ENCODE measurements at places on chromosomes 12 and 14.

DNA sequence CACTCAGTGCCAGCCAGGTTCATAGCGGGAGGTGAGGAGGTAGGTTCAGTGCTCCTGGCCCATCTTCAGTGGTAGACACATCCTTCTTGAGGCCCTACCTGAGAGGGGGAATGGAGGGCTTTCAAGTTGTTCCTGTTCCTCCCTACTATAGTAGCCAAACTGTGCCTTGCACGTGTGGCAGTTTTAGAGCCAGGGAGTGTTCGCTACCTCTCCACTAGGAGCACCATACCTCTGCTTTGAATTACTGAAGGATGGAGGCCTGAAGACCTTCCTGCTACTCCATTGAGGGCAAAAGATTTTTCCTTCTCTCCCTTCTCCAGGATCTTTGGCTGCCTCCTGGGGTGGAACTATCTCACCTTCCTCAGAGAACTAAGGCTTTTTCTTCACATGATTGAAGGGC is 5.9 kb upstream of the ALG10 start:
- no peaks in the 10 kb centered on the region for H3K4me1 ChIP-seq
- no peak for ATAC-seq
- H3K36me3 ChIP-seq, result no peaks in the 10 kb centered on the region
- no peak overlapping the region for H3K27ac ChIP-seq
- H3K4me3 ChIP-seq, result no peak overlapping the region

DNA sequence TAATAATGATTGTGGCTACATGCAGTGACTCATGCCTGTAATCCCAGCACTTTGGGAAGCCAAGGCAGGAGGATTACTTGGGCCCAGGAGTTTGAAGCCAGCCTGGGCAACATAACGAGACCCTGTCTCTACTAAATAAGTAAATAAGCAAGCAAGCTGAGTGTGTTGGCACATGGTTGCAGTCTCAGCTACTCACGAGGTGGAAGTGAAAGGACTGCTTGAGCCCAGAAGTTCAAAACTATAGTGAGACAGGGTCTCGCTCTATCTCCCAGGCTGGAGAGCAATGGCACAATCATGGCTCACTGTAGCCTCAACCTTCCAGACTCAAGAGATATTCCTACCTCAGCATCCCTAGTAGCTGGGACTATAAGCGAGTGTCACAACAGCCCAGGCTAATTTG is 64.7 kb downstream of the RPS6KA5 start:
- H3K4me1 ChIP-seq, result peaks cover 27% of the 10 kb centered on the region
- H3K4me3 ChIP-seq, result no peak overlapping the region
- peaks cover 68% of the 10 kb centered on the region for H3K36me3 ChIP-seq
- H3K27ac ChIP-seq, result no peak overlapping the region

DNA sequence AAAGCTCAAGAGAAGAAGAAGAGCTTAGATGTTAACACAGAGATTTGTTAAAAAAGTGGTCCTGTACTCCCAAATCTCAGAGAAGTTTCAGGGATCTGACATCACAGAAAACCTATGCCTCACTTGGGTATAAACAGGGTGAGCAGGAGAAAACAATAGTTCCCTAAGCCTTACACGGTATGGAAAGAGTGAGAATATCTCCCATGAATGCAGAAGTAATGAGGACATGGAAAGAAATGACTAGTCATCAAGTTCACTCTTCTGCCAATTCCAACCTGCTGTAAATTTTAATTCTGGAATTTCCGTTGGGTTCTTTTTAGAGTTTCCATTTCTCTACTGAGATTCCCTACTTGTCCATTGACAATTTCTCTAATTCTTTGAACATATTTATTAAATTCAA is 6.2 kb upstream of the PTGER2 start:
- no peaks in the 10 kb centered on the region for H3K36me3 ChIP-seq
- H3K4me1 ChIP-seq, result peaks cover 59% of the 10 kb centered on the region
- peak overlapping the region; percentile 61 for H3K4me3 ChIP-seq
- ATAC-seq, result peak; percentile 69
- peak overlapping the region; percentile 80 for H3K27ac ChIP-seq
- H3K27me3 ChIP-seq, result no peaks in the 10 kb centered on the region

- H3K4me3 ChIP-seq, result no peak overlapping the region
- H3K27me3 ChIP-seq, result peaks cover 50% of the 10 kb centered on the region
- no peaks in the 10 kb centered on the region for H3K36me3 ChIP-seq
- H3K4me1 ChIP-seq, result no peaks in the 10 kb centered on the region
- ATAC-seq, result no peak
- no peak overlapping the region for H3K27ac ChIP-seq
These were observed 270.9 kb downstream of the CACNA1C start for GRCh38 chr12:2323532-2324255.

DNA sequence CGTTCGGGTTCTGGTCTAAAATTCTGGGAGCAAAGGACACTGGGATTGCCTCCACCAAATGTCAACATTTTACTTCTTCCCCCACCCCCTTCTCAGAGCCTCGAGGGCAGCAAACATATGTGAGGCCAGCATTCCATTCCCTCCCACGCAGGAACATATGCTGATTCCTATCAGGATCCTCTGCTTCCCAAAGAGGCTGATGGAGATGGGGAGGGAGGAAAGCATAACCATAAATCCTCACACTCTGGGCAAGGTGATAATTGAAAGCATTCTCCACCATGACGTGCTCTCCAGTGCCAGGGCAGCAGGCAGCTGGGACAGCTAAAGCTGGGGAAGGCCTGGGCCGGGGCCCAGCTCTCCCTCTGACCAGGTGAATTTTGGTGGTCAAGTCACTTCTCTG is 395.0 kb downstream of the ZFP36L1 start:
- no peak overlapping the region for H3K4me3 ChIP-seq
- no peaks in the 10 kb centered on the region for H3K36me3 ChIP-seq
- peaks cover 18% of the 10 kb centered on the region for H3K4me1 ChIP-seq
- no peak for ATAC-seq

DNA sequence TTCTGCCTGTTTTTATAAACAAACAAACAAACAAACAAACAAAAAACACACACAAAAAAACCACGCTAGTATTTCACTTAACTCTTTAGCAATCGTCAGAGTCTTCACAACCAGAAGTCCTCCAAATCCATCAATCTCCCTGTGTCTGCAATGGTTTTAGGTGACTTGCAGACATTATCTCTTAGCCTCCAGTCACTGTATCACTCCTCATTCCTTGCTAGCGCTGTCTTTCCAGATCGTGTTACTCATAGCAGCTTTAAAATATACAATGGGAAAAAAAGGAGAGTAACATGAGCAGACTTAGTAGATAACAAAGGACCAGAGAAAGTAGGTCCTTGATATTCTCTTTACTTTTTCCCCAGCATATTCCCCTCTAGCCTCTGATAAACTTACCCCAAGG is 15.5 kb upstream of the ETNK1 start:
- no peaks in the 10 kb centered on the region for H3K4me1 ChIP-seq
- ATAC-seq, result no peak
- no peak overlapping the region for H3K27ac ChIP-seq
- H3K27me3 ChIP-seq, result no peaks in the 10 kb centered on the region
- H3K4me3 ChIP-seq, result no peak overlapping the region

GRCh38 chr12:233615-233968 is 19.6 kb upstream of the SLC6A12 start:
- H3K4me3 ChIP-seq, result no peak overlapping the region
- no peaks in the 10 kb centered on the region for H3K4me1 ChIP-seq
- H3K36me3 ChIP-seq, result no peaks in the 10 kb centered on the region
- peaks cover 8% of the 10 kb centered on the region for H3K27me3 ChIP-seq
- no peak overlapping the region for H3K27ac ChIP-seq
- no peak for ATAC-seq

DNA sequence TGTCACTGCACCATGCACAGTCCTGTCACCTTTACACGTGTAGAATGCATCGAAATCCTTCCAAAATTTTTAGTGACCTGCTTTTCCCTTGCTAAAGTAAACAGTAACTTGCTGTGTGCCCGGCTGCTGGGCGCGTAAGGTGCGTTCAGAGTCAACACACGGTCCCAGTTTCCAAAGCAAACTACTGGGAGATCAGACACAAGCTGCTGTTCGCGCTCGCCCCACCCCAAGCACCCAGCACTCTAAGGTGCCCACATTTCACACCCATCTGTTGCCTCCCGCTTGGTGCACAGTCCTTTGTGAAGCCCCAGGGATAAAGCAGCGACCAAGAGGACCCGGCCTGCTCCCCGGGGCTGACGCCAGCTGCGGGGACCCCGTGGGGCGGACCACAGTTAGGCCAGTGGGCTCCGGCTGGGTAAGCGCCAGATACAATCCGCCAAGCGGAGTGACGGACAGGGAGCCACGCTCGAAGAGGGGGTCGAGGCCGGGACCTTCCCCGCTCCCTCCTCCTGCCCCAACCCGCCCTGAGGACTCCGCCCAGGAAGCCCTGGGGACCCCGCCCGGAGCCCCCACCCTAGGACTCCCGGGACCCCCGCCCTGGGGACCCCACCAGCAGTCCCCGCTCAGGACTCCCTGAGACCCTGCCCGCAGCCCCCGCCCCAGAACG is 633 bp downstream of the STX2 start:
- H3K27ac ChIP-seq, result no peak overlapping the region
- peak; percentile 33 for ATAC-seq
- H3K27me3 ChIP-seq, result no peaks in the 10 kb centered on the region
- H3K36me3 ChIP-seq, result no peaks in the 10 kb centered on the region
- H3K4me1 ChIP-seq, result peaks cover 17% of the 10 kb centered on the region

- H3K4me3 ChIP-seq, result peak overlapping the region; percentile 57
- peaks cover 16% of the 10 kb centered on the region for H3K36me3 ChIP-seq
- ATAC-seq, result peak; percentile 30
- H3K27ac ChIP-seq, result peak overlapping the region; percentile 51
- H3K4me1 ChIP-seq, result peaks cover 30% of the 10 kb centered on the region
These were observed 13.5 kb downstream of the SLC11A2 start for GRCh38 chr12:51012570-51013236.

DNA sequence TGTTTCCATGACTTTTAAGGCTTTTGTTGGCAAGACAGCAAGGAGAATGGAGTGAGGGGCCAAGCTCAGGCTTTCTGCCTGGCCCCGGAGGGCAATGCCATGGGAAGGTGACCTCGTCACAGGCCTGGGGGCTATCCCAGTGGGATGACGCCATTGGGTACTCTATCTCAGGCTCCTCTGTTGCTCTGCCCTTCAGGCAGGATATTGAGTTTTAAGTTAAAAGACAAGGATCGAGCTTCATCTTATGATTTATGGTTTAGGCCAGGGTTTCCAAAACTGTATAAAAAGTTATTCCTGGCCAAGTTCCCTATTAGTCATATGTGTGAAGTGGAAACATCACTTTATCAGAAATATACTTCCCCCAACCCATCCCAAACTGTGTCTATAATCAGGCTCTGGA is 127.7 kb downstream of the ZFP36L1 start:
- no peaks in the 10 kb centered on the region for H3K27me3 ChIP-seq
- peak overlapping the region; percentile 66 for H3K4me3 ChIP-seq
- H3K27ac ChIP-seq, result peak overlapping the region; percentile 58
- no peak for ATAC-seq
- H3K4me1 ChIP-seq, result peaks cover 41% of the 10 kb centered on the region

GRCh38 chr14:101761032-101761880 is at the start of gene PPP2R5C:
PPP2R5C (plus strand) TSS chr14:101761709; CDS start chr14:101761894, 185 bp downstream.
- H3K4me3 ChIP-seq, result peak within 1 kb of the TSS; percentile 92
- peaks cover 33% of the 10 kb centered on the region for H3K4me1 ChIP-seq
- peaks cover 40% of the 10 kb centered on the region for H3K36me3 ChIP-seq
- peak; percentile 72 for ATAC-seq
- H3K27ac ChIP-seq, result no peak within 1 kb of the TSS

- H3K27me3 ChIP-seq, result peaks cover 8% of the 10 kb centered on the region
- H3K4me3 ChIP-seq, result no peak overlapping the region
- no peaks in the 10 kb centered on the region for H3K4me1 ChIP-seq
- H3K27ac ChIP-seq, result no peak overlapping the region
These were observed 440.8 kb downstream of the NRXN3 start for GRCh38 chr14:78610994-78611393.

DNA sequence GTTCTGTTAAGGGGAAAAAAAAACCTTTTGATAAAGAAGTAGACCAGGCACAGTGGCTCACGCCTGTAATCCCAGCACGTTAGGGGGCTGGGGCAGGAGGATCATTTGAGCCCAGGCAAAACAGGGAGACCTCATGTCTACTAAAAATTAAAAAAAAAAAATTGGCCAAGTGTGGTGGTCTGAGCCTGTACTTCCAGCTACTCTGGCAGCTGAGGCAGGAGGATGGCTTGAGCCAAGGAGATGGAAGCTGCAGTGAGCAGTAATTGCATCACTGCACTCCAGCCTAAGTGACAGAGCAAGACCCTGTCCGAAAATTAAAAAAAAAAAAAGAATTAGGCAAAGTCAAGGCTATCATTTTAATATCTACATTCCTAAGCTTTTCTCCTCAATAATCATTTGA is 124.8 kb upstream of the CPM start:
- no peak for ATAC-seq
- no peak overlapping the region for H3K27ac ChIP-seq
- no peaks in the 10 kb centered on the region for H3K36me3 ChIP-seq
- H3K27me3 ChIP-seq, result no peaks in the 10 kb centered on the region
- no peak overlapping the region for H3K4me3 ChIP-seq

DNA sequence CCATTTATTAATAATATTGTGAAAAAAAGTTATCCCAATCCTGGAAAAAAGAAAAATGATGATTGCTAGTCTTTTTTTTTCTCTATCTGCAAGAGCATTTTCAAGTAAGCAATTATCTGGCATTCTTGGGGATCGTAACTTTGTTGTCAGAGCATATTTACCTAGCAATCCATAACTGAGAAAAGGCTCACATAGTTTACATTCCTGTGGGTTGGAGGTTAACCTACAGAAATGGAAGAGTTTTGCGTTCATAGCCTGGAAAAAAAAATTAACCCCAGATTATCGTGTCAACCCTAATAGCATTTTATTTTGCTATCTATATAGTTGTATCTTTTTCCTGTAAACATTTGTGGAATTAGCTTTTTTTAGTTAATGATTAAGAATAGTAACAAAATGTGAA is 292.3 kb downstream of the DAD1 start:
- no peak overlapping the region for H3K27ac ChIP-seq
- H3K27me3 ChIP-seq, result no peaks in the 10 kb centered on the region

- peaks cover 23% of the 10 kb centered on the region for H3K36me3 ChIP-seq
- peak overlapping the region; percentile 67 for H3K4me3 ChIP-seq
- H3K4me1 ChIP-seq, result peaks cover 30% of the 10 kb centered on the region
- ATAC-seq, result peak; percentile 87
- peak overlapping the region; percentile 70 for H3K27ac ChIP-seq
These were observed 1.9 kb upstream of the PTMS start for GRCh38 chr12:6764011-6764828.

DNA sequence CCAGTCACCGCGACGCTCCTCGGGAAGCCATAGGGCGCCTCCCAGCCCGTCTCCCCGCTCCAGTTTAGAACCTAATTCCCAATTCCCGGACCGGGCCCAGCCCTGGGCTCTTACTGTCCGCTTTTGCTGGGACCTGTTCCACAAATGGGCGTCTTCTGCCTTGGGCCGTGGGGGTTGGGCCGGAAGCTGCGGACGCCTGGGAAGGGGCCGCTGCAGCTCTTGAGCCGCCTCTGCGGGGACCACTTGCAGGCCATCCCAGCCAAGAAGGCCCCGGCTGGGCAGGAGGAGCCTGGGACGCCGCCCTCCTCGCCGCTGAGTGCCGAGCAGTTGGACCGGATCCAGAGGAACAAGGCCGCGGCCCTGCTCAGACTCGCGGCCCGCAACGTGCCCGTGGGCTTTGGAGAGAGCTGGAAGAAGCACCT is 797 bp downstream of the UNG start:
- H3K27me3 ChIP-seq, result no peaks in the 10 kb centered on the region
- peak overlapping the region; percentile 89 for H3K4me3 ChIP-seq
- peak; percentile 22 for ATAC-seq
- peaks cover 50% of the 10 kb centered on the region for H3K36me3 ChIP-seq
- peaks cover 18% of the 10 kb centered on the region for H3K4me1 ChIP-seq
- H3K27ac ChIP-seq, result peak overlapping the region; percentile 83

GRCh38 chr12:113287899-113288282 is 47.0 kb downstream of the SLC8B1 start:
- no peak overlapping the region for H3K27ac ChIP-seq
- no peak for ATAC-seq
- no peaks in the 10 kb centered on the region for H3K27me3 ChIP-seq
- H3K36me3 ChIP-seq, result peaks cover 57% of the 10 kb centered on the region
- H3K4me1 ChIP-seq, result peaks cover 4% of the 10 kb centered on the region

- no peak overlapping the region for H3K27ac ChIP-seq
- no peaks in the 10 kb centered on the region for H3K36me3 ChIP-seq
- no peak for ATAC-seq
- no peaks in the 10 kb centered on the region for H3K4me1 ChIP-seq
- no peaks in the 10 kb centered on the region for H3K27me3 ChIP-seq
These were observed 37.3 kb upstream of the ZDHHC17 start for GRCh38 chr12:76726626-76727025.
